Pancreas (tissue), 10 donors: ENCODE measurements at places on chromosomes 16 and 17.

DNA sequence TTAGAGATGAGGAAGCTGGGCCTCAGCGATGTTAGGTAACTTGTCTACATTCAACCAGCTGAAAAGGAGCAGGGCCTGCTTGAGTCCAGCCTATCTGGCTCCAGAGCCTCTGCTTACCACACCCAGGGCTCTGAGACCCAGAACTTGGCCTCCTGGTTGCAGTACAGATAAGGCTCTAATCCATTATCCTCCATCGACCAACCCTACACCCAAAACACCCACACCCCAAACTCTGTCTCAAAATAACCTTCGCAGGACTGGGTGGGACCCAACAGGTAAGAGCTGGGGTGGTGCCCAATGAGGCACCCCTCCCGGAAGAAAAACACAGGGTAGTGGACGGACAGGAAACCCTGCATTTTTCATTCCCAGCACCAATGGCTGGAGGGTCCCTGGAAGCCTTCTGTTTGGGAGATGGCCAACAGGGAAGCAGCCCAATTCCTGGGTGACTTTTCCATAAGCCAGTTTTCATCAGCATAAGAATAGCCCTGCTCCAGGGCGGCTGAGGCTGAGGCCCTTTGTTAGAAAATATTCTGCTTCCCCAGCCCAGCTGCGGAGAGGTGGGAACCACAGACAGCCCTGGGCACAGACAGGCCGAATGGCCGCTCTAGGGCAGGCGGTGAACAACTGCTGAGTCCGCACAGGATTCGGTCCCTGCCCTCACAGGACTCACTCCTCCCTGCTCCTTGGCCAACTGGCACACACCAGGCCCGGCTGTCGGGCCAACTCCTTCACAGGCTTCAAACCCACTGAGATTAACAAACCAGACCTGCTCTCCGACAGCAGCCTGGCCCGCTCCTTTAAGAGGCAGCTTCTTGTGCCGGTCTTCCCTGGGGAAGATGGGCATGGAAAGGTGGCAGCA is 9.8 kb downstream of the SMIM5 start:
- no peak for DNase-seq

DNA sequence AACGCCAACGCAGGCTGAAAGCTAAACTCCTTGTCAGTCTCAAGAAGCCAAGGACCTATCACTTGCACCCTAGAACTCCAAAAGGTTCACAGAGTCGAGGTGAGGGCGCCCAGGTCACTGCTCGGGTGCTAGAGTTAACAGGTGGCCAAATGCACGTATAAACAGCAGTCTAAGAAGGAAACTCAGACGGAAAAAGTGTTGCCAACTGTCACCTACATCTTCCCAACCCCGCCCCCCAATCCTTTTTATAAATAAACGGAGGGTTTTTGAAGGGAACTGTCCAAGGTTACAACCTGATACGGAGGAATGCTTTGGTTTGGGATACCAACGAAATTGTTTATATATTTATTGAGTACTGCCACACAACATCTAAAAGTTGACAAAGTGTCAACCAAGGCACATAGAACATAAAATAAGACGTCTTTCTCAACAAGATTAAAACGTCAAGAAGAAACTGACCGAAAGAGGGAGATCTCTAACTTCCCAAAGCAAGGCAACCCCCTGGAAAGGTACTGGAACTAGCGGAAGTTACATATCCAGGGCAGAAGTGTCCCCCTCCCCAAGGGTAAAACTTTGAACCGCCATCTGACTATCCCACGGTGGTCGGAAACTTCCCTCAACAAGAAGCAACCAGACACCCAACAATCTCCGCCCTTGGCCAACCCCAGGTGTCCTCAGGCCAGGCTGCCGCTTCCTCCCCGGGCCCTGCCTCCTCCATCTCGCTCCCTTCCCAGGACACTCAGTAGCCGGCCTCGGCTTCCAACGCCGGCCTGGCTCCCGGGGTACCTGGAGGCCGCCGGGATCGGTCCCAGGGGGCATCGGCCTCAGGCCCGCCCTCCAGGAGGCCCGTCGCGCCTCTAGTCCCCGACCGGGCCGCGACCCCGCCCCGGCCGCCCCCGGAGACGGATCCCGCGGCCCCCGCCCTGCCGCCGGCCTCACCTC is 982 bp downstream of the SPAG9 start:
- peak; percentile 49 for DNase-seq

- DNase-seq: no peak
Observed at GRCh38 chr17:930258-930657, 49.3 kb downstream of the NXN start.

- DNase-seq: no peak
Observed at GRCh38 chr16:71537643-71538042, 11.4 kb downstream of the CHST4 start.

DNA sequence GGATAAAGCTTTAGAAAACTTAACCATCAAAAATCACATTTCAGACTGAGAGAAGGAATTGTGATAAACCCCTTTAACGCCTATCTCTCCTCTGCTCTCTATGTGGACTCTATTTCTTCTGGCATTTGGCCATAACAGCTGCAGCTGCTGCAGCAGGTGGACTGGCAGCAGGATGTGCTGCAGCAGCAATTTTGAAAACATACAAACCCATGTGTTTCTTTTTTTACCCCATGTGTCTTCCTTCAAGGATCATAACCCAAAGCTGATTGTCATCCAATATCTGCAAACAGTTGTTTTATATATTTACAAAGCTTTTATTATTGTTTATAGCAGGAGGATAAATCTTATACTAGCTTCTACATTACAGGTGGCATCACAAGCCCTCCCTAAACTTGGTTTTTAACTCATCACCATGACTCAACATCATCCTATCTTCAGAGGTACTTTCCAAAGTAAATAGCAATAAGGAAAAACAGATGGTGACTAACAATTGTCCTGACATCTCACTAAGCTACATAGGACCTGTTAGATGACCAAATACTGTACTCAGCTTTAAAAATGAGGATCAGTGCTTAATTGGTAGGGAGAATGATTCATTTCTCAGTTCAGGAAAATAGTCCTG is 14.5 kb upstream of the KRTAP9-2 start:
- no peak for DNase-seq

DNA sequence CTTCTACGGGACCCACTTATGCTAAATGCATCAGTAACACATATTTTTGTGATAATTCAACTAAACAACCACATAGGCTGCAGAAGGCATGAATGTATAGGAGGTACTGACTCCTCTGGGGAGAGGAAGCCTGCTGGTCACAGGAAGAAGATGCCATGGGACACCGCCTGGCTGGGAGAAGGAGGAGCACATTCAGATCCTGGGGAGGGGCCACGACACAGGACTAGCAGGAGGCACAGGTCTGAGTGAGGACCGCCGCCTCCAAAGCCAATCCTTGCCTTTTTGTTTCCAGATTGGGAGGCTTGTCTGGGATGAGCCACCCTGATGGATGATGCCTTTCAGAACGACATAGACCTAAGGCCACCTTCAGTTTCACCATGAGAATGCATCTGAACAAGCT is 34.6 kb downstream of the MBTPS1 start:
- DNase-seq: no peak

DNA sequence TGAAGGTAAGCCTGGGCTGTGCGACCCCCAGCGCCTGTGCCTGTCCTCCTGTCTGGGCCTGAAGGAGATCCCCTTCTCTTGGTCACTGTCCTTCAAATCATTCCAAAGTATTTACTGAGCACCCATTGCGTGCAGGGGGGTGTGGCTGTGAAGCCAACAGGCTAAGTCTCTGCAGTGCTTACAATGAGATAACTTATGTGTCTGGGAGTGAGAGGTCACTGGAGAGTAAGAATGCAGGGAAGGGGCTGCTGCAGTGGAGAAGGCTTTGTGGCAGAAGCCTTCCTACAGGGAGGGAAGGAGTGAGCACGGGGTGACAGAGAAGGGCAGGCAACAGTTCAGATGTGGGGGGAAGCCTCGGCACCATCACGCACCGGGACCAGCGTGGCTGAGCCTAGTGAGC is 11.2 kb upstream of the SMIM5 start:
- DNase-seq: no peak

- DNase-seq: no peak
Observed at GRCh38 chr16:31334934-31335333, 20.0 kb upstream of the ITGAX start.

DNA sequence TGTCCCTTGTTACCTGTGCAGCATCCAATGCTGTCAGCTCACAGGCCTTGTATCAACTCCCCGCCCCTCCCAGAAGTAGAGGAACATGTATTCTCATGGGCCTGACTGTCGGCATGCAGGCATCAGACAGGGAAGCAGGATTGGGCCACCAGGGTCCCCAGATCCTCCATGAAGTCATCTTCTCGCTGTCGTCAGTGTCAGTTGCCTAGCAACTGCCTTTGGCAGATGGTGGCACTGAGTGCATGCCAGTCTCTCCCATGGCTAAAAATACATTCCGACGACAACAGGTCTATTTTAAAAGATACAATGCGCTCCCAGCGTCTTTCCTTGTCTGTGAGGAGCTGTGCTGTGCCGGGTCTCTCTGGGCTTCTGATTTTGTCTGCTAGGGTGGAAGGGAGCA is 36.8 kb upstream of the CES5A start:
- DNase-seq: no peak

DNA sequence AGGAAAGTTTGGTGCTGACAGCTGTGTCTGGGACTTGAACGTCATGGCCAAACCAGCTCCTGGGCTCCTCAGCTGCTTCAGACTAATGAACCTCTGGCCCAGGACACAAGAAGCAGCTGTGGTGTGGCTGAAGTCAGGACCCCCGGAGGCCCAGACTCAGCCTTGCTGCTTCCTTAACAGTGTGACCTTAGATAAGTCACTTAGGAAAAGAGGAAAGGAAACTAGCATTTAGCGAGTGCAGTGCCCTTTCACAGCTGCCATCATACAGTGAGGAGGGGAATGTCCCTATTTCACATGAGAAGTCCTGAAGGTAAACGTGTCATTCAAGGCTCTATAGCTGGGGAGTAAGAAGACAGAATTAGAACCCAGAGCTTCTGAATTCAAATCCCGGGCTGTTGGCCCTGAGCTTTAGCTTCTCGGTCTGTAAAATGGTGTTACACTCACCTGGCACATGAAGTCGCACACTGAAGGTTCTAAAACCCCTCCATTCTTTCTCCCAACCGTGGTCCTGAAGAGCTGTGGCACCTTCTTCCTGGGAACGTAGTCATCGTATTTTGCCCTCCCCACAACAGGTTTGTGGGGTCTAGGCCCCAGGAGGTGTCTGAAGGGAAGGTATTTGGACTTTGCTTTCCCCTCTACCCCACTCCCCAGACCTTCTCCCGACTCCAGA is 910 bp upstream of the RAMP2 start:
- no peak for DNase-seq

GRCh38 chr16:50393416-50393815 is 24.6 kb upstream of the BRD7 start:
- DNase-seq: no peak

- peak; percentile 75 for DNase-seq
Observed at GRCh38 chr16:50665128-50665878, 15.8 kb downstream of the SNX20 start.

DNA sequence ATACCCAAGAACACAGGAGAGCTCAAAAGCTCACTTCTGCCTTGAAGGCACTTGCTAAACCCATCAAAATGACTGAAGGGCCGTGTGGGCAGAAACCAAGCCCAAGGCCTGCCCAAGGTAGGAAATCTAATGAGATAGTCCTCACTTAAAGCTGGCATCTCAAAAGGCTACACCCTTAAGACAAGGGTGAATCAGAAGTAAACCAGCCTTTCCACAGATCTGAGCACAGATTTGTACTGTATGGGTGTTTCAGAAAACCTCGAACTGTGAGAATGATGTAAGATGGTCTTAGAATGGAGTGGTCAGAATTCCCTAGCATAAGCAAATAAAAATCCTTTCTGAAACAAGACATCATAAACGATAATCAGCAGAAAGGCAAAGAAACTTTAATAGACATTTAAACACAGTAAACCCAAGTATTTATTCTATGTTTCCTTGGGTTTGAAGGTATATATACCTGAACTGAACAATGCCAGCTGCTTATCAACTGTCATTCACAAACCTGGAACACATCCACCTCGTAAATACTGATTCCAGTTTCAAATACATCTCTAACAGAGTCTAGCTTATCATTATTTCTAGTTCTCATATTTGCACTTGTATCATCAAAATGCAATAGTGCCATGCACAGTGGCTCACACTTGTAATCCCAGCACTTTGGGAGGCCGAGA is 37.8 kb downstream of the GLG1 start:
- DNase-seq: no peak

DNA sequence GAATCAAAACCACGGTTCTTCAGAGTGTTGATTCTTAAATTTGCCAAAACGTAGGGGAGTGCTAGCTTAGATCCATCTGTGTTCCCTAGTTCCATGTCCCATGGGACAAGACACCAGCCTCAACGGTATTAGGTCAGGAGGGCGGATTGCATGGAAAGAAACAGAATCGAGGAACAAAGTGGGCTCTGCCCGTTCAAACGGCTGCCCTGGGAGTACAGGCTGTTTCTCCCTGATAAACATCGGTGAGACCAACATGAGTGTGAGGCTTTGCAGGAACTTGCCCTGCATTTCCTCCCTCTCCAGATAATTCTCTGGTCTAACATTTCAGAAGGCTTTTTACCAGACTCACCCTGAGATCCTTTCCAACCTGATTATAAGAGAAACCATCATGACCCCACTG is 82.2 kb downstream of the MRM3 start:
- no peak for DNase-seq

- DNase-seq: no peak
Observed at GRCh38 chr17:72192800-72193192, 72.0 kb downstream of the SOX9 start.

DNA sequence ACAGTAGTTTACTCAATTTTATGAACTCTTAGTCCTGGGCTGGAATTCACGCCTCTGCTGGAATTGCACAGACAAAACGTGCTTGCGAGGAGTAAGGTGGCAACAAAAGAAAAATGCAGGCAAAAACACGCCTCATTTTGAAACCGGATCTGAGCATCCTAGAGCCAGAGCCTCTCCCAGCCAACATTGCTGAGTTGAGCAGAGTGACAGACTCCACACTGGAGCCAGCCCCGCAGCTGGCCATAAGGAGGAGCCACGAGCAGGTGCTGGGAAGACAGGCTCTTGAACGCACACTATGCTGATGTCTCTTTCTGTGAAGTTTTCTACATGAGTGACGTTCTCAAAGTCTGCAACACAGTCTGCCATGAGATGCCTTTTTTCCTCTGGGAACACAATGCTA is 14.6 kb upstream of the HSBP1 start:
- DNase-seq: no peak

DNA sequence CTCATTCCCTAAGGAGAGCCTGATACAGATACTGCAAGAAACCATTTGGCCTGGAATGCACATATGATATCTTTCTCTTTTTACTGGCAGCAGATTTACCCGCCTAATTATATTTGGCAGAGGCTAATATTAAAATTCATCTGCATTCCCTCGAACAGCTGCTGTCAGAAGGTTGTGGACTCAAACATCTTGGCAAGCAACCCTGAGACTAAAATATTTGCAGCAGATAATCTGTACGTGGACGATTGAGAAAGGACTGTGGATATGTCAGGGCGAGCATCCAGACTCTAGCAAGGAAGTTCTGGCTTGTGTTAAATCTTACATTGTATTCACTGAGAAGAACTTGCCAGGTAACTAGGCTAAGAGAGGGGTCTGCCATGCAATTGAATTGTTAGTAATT is 65.2 kb downstream of the SNX20 start:
- DNase-seq: no peak
